ENCODE measurements at places on chromosomes 7 and 10. TPM values are rescaled to one million over a fixed set of nuclear protein-coding genes. Genes with fewer than 3 reads are reported as not detected.

RAPGEF5 gene
- 0.75 TPM for total RNA-seq

TDRD1 gene
- total RNA-seq, result 0.62 TPM

SYCE1 gene
- total RNA-seq, result not detected

SPDYE9 gene
- total RNA-seq, result not detected

ZMYND11 gene
- 73.4 TPM for total RNA-seq

OR2A2 gene
- not detected for total RNA-seq

PPIA gene
- total RNA-seq, result 2,725 TPM

HOXA3 gene
- total RNA-seq, result 1.2 TPM

BHLHA15 gene
- 1.3 TPM for total RNA-seq

RET gene
- total RNA-seq, result 1.9 TPM

PRTFDC1 gene
- total RNA-seq, result 22.9 TPM

Measured in uterine smooth muscle cell (primary cell).